H54 (cell line): ENCODE measurements at places on chromosomes 1 and 21.

DNA sequence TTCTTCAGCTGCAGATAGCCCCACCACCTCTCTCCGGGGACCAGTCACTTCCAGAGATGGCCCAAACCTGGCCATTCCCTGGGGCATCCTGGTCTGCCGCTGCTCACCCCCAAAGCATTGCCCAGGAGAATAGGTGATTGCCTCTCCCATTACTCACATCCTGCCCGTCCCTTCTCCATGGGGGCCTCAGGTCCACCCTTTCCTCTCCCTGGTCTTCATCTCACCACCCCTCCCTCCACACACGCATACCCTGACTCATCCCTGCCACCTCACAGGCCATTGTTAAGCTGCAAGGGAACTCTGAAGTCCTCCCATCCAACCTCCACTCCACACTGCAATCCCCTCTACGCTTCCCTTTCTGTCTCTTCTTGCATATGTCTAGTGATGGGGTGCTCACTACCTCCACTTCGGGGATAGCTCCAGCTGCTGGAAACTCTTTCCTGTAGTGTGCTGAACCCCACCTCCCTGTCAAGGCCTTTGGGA is at the start of gene PLEKHG5:
Gene PLEKHG5 (minus strand): TSS at position 188 of the 483 bp plus-strand sequence. CDS start 14,096 bp downstream, outside the sequence.
- DNase-seq, result peak; percentile 71

- no peak for DNase-seq
These were observed 3.8 kb downstream of the MPZ start for GRCh38 chr1:161305867-161306519.

DNA sequence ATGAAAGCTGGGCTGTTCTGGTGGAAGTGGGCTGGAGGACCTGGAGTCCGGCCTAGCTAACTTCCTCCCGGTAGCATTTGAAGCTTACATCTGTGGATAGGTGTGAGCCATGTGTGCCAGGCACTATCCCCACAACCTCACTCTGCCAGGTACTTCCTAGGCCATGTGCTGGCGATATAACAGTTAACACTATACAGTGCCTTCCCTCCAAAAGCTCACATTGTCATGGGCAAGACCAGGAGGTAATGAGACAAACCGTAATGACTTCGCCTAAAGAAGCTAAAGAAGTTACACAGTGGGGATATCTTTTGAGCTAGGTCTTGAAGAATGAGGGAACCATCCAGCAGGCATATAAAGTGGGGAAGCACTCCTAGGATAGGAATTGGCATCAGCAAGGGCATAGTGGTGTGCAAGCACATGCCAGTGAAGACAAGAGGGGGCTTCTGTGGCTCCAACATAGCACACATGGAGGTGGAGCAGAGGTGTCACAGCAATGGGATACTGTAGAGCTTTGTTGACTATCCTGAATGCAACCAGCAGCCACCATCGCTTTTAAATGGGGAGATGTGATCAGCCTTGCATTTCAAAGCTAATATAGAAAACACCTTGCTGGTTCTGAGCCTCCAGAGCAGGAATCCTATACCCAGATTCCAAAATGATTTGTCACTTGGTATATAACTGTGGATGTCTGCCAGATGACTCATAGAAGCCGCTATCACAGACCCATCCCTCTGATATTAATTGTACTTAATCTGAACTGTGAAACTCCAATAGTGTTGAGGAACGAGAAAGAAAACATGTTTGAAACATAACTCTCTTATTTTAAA is 466.3 kb downstream of the LMO4 start:
- peak; percentile 20 for DNase-seq

- DNase-seq, result no peak
These were observed 853 bp upstream of the DOP1B start for GRCh38 chr21:36155603-36156338.

GRCh38 chr1:180267761-180268555 is 37.9 kb downstream of the LHX4 start:
- no peak for DNase-seq

- no peak for DNase-seq
These were observed 277.0 kb upstream of the BRINP3 start for GRCh38 chr1:190754666-190755065.

GRCh38 chr1:219732814-219733491 is 120.0 kb upstream of the ZC3H11B start:
- no peak for DNase-seq

DNA sequence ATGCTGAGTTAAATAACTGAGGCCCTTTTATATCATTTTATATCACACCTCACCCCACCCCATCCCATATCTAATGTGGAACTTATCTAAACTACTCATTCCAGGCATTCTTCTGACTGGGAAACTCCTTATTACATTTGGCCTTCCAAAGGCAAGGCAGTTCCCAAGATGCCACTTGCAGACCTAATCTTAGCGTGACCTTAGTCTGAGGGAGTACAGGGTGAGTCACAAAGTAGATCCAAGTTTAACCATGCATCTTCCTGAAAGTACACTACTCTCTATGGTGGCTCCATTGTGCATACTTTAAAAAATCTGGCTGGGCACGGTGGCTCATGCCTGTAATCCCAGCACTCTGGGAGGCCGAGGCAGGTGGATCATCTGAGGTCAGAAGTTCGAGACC is 353.6 kb upstream of the C1orf87 start:
- DNase-seq, result no peak

GRCh38 chr1:36675931-36676562 is 193.3 kb upstream of the CSF3R start:
- no peak for DNase-seq

DNA sequence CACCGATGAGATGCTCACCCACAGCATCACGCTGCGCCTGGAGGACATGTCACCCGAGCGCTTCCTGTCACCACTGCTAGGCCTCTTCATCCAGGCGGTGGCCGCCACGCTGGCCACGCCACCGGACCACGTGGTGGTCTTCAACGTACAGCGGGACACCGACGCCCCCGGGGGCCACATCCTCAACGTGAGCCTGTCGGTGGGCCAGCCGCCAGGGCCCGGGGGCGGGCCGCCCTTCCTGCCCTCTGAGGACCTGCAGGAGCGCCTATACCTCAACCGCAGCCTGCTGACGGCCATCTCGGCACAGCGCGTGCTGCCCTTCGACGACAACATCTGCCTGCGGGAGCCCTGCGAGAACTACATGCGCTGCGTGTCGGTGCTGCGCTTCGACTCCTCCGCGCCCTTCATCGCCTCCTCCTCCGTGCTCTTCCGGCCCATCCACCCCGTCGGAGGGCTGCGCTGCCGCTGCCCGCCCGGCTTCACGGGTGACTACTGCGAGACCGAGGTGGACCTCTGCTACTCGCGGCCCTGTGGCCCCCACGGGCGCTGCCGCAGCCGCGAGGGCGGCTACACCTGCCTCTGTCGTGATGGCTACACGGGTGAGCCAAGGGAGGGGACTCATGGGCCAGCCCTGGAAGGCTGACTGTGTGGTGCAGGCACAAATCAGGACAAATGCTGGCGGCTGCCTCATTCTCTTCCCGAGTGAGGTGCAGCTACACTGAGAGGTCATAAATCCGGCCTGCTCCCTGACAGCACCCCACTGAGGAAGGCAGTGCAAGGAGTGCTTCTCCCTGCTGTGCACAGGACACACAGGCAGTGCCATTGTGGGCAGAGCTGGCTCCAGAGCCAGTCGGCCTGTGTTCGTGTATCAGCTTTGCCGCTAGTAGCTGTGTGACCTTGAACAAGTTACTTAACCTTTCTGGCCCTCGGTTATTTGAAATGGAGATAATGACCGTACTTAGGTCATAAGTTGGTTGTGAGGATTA is 9.4 kb downstream of the CELSR2 start:
- no peak for DNase-seq

DNA sequence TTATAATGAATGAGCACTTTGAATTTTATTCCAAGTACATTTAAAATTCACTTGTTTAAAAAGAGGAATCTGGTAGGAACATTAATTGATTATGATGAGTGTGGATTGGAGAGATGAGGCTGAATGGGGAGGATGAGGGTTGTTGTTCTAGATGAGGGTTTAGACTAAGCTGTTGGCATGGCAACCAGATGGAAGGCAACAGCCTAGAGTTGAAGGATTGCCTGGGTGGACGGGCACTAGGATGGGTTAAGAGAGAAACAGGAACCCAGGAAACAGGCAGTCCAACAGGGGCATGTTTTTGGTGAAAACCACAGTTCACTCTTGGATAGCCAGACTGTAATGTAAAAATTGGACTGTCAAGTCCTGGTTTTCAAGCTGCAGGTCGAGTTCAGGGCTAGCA is 125.5 kb downstream of the CHRM3 start:
- DNase-seq, result no peak

DNA sequence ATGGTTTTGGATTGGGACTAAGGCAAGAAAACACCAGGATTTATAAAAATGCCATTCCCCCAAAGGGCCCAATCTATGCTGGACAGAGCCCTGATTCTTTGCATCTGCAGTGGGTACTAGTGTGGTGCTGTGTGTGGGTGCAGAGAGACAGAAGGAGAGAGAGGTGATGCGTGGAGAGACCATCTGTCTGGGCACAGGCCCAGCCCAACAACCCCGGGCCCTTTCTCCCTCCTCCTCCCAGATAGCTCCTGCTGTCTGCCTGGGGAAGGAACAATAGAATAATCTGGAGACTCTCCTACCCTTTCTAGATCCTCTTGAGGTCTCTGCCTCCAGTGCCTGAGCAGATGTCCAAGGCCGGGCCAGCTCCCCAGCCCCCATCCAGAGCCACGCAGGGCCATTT is 15.1 kb downstream of the KIAA1614 start:
- DNase-seq, result no peak

GRCh38 chr1:19284881-19285280 is 3.7 kb downstream of the AKR7A3 start:
- no peak for DNase-seq

DNA sequence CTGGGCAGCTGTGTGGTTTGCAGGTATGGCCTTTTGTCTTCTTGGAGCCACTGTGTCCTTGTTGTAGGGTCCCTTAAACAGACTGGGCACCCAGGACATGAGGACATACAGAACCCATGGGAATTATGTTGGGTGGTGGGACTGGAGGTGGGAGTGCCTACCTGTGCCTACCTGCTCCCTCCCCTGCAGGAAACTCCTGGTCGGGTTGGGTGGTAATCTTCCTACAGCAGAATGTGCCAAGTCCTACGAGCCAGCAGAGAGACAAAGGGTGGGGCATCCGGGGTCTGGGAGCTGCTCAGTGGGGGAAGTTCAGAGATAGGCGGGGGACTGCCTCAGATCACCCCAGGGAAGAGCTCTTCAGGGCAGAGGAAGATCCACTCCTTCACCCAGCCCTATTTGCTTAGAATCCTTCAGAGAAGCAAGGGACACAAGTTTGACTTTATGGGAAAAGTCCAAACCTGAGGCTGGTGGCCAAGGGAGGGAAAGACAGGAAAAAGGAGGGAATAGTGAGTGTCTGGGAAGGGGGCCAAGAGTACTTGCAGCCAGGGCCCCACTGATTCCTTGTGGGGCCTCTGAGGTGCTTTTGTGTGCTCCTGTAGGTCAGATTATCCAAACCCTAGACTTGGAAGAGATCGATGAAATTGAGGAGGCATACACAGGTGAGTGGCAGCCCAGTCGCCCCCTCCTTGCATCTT is 58.3 kb downstream of the KIF21B start:
- DNase-seq, result no peak

DNA sequence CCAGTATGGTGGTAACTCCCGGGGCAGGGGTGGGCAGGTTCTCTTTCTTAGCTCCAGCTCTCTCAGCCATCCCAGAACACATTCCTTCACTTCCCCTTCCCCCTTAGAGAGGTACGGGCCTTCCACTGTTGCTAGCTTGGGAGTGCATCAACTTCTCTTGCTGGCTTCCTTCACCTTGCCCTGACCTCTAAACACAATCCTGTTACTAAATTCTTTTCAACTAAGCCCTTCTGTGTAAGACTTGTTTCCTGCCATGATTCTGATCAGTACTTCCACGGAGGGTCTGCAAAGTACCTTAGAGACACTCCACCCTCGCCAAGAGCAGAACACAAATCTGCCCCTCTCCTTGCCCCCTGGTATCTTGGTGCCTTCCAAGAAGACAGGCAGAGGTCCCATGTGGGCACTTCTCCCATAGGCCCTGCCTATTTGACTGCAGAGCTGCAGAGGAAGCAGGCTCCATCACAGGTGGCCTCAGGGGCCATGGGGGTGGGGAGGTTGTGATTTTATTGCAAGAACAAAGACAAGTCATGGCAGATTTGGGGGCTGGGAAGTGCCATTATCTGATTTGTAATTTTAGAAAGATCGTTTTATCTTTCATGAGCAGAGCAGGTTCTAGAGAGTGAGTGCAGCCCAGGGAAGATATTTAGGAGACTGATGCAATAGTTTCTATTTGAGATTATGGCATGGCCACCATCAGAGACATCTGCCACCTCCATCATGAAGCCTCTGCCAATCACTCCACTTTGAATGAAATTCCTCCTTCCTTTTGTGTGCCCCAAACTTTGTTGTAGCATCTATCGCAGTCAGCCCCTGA is 182.5 kb upstream of the JUN start:
- DNase-seq, result no peak
